Activated naive CD8-positive, alpha-beta T cell treated with anti-CD3 and anti-CD28 coated beads, Interleukin-2, amount 10 ng/mL, durations not matched to agents 7 days and 5 days (primary cell): ENCODE measurements at places on chromosomes 11 and 22. TPM values are rescaled to one million over a fixed set of nuclear protein-coding genes. Genes with fewer than 3 reads are reported as not detected.

AQP11 gene
- 0.48 TPM for total RNA-seq

OR4C15 gene
- total RNA-seq, result not detected

VSIG2 gene
- total RNA-seq, result not detected

E2F8 gene
- total RNA-seq, result 27.0 TPM

ZNF214 gene
- not detected for total RNA-seq

JAML gene
- total RNA-seq, result 181 TPM

GPHA2 gene
- not detected for total RNA-seq

SLC22A9 gene
- not detected for total RNA-seq

CNIH2 gene
- 2.7 TPM for total RNA-seq

MUC5B gene
- not detected for total RNA-seq

NADSYN1 gene
- 172 TPM for total RNA-seq

NAALAD2 gene
- not detected for total RNA-seq

DNA sequence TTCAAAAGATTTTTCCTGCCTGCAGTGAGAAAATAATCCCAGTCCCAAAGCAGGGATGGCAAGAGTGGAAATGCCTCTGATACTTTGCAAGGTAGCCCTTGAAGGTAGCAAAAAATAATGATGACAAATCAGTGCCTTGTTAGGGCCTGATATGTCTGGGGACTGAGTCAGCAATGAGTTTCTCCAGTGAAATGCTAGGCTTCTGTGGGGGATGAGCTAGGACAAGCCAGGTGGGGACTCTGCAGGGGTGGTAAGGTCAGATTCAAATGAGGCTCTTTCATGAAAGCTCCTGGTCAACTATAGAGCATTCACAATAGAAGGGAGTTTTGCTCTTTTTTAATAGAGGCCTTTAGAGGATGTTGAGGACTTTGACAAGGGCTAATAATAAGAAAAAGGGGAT is 77.7 kb downstream of the ME3 start:
- no peak for DNase-seq

GRCh38 chr11:44904261-44905020 is 46.2 kb downstream of the TP53I11 start:
- DNase-seq, result no peak

GRCh38 chr11:62614275-62614674 is 1.2 kb downstream of the ROM1 start:
- no peak for DNase-seq

- no peak for DNase-seq
Measured at GRCh38 chr22:39356464-39356863, 6.7 kb downstream of the SYNGR1 start.

DNA sequence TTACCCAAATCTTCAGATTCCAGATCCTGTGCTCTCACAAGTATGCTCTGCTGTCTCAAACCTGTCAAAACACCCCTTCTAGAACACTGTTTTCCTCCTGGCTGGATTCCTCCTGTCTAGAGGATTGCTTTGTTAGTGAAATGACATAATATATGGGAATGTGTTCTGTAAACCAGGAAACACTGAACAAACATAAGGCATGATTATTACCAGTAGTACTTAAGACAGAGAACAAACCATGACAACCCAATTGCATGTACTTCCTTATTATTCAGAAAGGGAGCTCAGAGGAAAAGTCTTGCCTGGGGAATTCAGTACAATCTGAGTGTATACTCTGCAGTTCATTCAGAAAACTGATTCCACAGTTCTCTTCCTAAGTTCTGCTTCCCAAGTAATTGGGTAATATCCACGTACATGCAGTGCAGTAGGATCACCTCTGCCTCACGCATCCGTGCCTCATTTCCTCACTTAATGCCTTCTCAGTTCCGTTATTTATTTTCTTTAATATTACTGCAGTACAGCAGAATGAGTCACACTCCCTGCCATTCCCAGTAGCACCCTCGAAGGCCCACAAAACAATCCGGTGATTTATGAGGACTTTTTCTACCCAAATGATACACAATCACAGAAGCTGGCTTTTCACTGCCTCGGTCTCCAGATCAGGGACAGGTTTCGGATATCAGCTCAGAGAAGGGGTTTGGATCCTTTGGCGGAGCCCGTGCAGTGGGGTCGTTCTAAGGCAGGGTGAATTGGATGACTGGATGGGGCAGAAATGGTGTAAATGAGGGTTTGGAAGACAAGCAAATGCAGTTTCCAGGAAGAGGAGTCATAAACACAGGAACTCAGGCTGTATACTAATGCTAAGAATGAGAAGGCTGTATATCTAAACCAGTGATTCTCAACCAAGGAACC is 896.9 kb downstream of the KCNA4 start:
- no peak for DNase-seq

DNA sequence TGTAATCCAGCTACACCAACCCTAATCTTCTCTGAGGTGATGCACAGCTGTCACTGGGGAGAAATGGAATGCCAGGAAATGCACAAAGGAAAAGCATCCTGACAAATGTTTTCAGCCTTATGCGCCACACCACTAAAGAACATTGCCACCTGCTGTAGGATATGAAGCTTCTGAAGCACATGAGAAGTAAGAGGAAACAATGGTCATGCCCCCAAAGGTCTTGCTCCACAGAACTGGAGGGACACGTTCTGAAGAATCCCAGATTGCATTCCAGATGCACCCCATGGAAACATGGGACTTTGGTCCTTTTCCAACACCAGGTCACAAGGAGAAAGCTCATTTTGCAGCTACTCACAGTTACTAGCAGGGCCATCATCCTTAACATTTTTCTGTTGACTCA is 48.7 kb upstream of the ZBED5 start:
- DNase-seq, result no peak

GRCh38 chr11:118282606-118283005 is 18.5 kb upstream of the MPZL2 start:
- DNase-seq, result no peak

GRCh38 chr22:17575151-17575550 is 11.9 kb downstream of the SLC25A18 start:
- no peak for DNase-seq

DNA sequence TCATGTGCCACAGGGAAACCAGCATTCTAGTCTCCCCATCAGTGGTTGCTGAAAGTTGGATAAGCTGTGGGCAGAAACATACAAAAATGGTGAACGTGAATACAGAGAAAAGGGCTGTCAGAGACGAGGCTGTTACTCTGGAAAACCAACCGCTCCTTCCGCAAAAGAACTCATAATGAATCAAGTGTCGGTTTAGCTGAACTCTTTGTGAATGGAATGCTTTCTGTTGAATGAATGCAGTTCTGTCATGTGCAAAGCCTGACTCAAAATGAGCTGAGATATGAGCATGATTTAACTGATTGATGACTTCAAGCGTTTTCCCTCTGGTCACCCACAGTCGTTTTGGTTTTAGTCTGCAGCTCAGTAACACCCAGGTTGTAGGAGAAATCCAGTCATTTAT is 298.3 kb downstream of the ETS1 start:
- DNase-seq, result no peak

DNA sequence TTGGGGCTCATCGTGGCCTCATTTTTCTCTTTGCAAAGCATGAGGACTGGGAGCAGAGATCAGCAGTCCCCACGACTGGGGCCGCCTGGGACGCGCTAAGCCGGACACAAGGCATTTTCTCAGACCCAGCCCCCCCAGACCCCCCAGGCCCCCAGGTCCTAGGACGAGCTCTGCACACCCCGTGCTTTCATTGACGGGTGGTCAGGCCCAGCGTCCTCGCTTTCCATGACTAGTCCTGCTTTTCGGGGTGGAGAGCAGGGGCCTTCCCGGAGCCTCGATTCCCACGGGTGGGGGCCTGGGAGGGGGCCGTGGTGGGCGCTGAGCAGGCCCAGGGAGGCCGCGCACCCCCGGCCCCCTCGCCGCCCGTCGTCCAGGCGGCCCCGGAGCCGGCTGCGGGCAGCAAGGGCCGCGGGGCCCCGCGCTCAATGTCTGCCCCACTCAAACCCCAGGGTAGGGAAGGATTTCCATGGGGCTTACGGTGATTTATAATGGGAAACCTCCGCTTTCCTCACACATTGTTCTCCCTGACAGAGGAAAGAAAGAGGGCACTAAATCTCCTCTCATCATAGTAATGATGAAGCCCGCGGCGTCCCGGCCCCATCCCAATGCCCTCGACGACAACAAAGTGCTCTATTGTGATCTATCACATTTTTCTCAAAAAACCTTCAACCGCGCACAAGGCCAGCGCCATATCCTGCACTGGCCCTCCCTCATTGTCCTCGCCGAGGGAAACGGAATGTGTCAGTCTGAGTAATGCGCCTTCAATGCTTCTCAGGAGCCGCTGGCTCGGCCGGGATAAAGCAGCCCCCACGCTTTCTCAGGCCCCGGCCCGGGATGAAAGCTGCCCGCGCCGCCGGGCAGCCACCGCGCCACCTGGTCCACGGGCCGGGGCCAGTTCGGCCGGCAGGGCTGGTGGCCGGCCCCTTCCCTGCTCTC is 10.4 kb upstream of the LINC01488 start:
- DNase-seq, result no peak

DNA sequence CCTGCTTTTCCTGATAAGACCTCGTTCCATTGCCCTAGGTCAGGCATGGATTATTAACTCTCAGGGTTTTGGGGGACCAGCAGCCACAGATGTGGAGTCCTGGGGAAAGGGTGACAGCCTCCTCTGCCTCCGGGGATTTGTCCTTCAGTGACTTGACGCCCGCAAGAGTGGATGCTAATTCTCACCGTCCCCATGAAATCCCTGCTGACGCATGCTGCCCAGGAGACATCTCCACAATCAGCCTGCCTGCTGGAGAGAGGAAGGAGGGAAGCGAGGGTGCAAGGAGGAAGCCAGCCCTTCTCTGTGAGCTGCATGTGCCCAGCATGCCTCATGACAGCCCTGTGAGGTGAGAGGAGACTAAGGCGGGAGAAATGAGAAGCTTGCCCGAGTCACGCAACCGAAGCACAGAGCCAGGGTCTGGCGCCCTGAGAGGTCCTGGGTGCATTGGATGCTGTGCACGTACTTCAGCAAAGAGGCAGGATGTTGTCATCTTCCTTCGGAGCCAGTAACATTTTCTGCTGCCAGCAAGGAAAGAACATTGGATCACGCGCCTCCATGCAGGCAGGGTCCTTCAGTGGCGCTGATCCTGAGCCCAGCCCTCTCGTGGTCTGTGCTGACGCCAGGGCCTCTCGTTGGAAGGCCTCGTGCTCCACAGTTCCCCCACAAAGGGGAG is 27.3 kb upstream of the KRTAP5-6 start:
- no peak for DNase-seq

- no peak for DNase-seq
Measured at GRCh38 chr11:122179961-122180834, 64.2 kb upstream of the BLID start.

- DNase-seq, result no peak
Measured at GRCh38 chr11:126564566-126564965, 209.1 kb downstream of the ST3GAL4 start.

DNA sequence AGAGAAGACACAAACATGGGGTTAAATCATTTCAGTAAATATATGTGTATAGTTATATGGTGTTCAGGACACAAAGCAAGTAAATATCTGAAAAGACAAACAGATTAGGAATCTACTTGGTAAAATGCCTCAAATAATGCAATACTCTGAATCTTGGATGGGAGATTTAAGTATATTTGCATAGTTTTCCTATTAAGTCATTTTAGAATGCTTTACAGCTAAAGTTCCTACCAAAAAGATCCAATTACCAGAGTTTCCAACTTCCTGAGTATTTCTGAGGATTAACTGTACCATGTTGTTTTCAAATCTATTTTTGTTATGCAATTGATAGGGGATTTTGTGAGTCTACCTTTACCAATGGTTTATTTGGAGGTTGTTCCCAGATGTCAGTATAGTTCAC is 424.4 kb upstream of the CCDC179 start:
- no peak for DNase-seq

DNA sequence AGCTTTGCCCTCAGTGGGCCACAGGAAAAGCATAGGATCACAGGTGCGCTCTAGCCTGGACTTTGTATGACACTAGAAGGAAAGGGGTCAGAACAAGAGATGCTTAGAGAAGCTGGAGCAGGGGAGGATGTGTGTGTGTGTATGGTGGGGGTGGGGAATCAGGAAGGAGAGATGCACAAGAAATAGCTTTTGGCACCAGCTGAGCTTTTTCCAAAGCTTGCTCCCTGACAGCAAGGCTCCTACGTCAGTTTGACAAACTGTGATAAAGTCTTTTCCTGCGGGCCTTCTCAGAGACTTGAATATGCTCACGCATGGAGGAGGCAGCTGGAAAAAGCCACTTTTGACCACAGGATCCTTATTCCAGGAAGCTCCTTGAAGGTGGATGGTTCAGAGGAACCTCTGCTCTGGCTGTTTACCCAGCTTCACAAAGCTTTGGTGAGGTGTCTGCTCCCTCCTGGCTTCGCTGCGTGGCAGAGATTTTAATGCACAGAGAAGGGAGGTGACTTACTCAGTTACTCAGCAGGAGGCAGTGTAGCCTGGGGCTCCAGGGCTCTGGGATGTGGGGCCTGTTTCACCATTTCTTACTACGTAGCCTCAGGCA is 3.9 kb downstream of the CDC42EP1 start:
- no peak for DNase-seq

GRCh38 chr22:17865183-17866055 is 91.2 kb upstream of the BID start:
- no peak for DNase-seq
